ENCODE measurements at places on chromosomes 6 and 20.

DNA sequence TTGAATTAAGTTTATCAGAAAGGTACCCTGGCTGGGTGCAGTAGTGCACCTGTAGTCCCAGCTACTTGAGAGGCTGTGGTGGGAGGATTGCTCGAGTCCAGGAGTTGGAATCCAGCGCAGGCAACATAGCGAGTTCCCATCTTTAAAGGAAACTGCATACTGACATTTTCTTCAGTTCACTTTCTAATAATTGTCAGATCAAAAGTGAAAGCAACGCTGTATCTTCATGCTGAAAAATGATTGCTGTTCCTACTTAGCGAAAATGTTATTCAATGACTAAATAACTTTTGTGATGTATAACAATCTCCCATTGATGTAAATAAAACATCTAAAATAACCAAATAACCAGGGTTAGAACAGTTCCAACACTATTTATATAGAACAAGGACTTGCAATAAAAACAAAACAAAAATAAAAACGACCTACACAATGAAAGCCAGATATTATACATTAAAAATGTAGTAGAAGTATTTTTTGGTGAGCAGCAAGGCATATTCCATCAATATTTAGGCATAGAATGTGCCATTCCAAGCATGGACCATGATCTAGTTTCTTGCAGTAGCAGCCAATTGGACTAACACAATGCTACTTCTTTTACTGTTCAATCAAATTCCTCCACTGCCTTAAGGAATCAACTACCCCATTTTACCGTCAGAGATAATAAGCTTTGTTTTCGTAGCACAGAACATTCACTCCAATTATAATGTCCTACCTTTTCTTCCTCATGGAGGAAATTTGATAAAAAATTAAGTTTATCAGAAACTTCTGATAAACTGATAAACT, 1.5 kb downstream of the LATS1 start:
- DNase-seq: no peak

DNA sequence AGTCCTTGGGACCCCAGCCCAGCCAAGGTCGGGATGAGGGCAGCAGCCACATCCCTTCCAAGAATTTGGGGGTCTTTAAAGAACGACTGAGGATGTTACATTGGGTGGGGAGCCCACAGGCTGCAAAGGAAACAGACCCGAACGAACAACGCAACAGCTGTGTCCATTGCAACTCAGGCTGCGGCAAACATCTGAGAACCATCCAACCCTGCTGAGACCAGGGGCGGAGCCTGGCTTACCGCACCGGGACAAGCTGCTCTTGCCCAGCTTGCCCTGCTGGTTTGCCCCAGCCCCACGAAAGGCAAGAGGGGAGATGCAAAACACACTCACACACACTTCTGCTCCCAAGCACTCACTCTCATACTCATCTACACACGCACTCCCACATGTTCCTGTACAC, 21.5 kb upstream of the TAF4 start:
- DNase-seq: no peak

DNA sequence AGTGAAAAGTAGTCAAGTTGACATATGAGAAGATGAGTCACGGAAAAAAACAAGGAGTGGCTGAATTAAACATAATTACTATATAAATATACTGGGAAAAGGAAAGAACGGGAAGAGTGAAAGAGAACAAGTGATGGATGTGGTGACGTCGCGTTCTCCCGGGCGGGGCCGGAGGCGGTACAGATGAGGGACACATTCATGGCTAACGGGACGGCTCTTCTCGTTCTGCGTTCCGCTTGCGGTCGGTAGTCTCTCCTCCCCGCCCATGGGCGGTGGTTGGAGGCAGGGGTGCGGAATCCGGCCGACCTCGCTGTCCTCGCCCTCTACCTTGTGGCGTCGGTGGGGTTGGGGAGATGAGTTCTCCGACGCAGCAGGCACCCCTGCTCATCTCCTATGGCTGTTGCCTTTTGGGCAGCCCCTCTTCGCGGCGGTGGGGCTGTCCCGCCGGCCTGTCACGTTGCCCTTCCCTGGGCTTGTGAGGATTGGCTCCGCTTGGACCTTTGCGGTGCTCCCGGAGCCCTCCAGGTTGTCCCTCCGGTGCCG, 22.5 kb downstream of the HLA-G start:
- DNase-seq: no peak

GRCh38 chr6:30917041-30917440, 3.0 kb downstream of the VARS2 start:
- no peak for DNase-seq

GRCh38 chr6:163192591-163192990, 221.9 kb upstream of the QKI start:
- no peak for DNase-seq

GRCh38 chr6:87687296-87687695, 14.7 kb downstream of the AKIRIN2 start:
- no peak for DNase-seq

Data from hematopoietic multipotent progenitor cell treated with erythropoietin and hydrocortisone succinate and interleukin-3 and kit ligand, for 15 days (in vitro differentiated cells).